ENCODE measurements at places on chromosomes 6 and 20. TPM values are rescaled to one million over a fixed set of nuclear protein-coding genes. Genes with fewer than 3 reads are reported as not detected.

DNA sequence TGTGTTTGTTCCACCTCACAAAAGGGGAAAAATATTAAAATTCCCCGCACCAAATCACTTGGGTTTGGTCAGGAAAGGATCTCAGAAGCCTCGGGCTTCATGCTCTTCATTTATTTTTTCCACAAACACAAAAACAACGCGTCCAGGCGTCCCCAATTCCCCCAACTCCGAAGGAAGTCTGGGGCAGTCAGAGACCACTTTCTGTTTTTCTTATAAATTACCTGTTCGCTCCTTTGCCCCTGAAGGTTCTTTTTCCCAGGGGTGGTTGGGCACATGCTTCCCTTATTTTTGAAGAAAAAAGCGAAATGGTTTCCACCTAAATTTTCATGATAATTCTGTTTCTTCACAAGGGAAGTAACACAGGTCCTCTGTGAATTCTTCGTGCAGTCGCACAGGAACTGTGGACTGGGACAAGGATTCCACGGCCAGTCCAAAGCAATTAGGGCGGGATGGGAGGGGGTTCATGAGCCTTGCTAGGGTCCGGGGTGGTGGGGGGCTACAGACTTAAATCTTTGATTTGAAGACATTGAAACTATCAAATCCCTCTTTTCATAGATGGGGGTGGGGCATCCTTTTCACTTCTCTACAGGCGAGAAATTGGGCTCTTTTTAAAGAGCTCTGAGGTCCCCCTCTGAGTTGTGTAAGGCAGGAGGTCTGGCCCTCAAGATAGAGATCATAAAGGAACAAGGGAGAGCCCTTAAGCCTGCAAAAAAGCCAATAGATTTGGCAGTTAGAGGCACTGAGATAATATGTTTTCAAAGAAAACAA is 30.5 kb upstream of the HFE start:
- peak; percentile 11 for DNase-seq

DNA sequence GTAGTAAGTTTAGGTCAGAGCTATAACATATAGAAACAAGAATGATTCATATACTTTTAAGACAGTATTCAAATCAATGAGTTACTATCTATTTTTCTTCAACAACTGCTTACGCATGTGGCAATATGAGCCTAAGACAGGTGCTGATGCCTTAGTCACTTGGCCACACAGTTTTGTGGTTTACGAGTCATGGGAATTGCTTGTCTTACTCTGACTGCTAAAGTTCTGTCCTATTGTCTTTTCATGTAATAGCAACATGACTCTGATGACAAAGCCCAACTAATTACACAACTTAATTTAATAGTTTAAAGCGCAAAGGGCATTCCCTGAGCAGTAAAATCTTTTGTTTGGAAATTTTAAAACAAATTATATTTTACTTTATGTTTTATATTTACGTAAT is 159.3 kb upstream of the CENPW start:
- peak; percentile 96 for DNase-seq

SPATA25 gene
- 1.0 TPM for polyA plus RNA-seq

GRCh38 chr6:43436577-43437282 is 9.4 kb downstream of the ABCC10 start:
- DNase-seq, result peak; percentile 65

DNA sequence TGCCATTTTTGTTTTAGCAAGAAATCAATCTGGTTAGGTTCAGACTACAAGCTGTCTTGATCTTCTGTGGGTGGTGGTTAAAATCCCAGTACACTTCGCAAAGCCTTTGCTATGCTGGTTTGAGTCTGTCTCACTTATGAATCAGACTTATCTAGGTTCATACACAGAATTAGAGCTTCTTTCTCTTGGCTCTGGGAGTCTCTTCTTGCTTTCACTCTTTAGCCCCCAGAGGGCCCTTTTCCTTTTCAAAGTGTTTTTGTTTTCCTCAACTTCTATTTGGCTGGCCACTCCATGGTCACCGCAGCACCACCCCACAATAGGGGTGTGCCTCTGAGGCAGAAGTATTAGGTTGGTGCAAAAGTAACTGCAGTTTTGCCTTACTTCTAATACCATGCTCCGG is 21.3 kb downstream of the ECI2 start:
- DNase-seq, result peak; percentile 55

DNA sequence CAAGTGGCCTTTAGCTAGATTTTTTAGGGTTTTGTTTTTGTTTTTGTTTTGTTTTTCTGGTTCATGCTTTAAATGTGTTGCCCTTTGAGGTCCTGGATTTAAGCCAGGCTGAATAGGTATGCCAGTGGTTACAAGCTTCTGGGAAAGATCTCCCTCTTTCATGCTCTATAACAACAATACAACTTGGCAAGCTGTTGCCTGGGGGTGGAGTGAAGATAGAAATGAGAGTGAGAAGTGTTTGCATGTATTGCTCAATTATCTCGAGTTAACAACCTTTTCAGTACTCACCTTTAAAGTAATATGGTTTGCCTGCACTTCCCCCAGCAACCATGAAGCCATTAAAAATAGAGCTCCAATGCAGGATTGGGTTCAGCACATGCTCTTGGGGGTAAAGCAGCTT is 19.2 kb upstream of the HAO1 start:
- no peak for DNase-seq

NKAIN4 gene
- not detected for polyA plus RNA-seq

Data from IMR-90 (cell line).